ENCODE measurements at places on chromosomes 2 and 18. TPM values are rescaled to one million over a fixed set of nuclear protein-coding genes. Genes with fewer than 3 reads are reported as not detected.

The MOCOS gene
- polyA plus RNA-seq = 3.8 TPM

The FEV gene
- not detected for polyA plus RNA-seq

The FBXO48 gene
- 0.43 TPM for polyA plus RNA-seq

The LDLRAD4 gene
- 7.0 TPM for polyA plus RNA-seq

The LAPTM4A gene
- polyA plus RNA-seq = 327 TPM

DNA sequence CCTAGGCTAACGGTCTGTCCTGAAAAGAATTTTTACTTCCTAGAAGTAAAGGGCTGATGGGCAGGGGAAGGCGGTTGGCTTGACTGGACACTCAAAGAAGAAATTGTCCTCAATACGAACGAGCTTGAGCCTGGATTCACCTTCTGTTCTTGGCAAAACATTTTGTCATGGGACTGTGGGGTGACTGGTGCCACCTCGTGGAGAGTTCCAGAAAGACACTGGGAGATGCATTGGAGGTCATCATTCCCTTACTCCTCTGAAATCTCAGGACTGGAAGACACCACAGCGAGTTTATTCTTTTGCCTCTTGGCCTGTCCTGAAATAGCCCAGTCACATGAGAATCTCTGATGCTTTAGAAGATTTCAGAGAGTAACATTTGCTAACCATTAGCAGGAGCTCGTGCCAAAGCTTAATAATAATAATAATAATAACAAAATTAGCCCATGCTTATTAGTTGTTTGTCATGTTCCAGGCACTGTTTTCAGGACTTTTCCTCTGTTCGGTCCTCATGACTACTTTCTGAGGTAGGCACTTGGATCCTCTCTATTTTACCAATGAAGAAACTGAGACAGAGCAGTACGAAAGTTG is 44.5 kb downstream of the TMEM182 start:
- H3K27me3 ChIP-seq = no peaks in the 10 kb centered on the region
- H3K4me3 ChIP-seq = no peak overlapping the region
- H3K27ac ChIP-seq = no peak overlapping the region

GRCh38 chr2:86221066-86221684 is 21.9 kb downstream of the MRPL35 start:
- H3K36me3 ChIP-seq = no peaks in the 10 kb centered on the region
- H3K27ac ChIP-seq = peak overlapping the region; percentile 16

GRCh38 chr18:76463358-76463757 is 31.7 kb downstream of the ZNF516 start:
- H3K4me3 ChIP-seq = no peak overlapping the region
- peak; percentile 20 for DNase-seq
- no peaks in the 10 kb centered on the region for H3K27me3 ChIP-seq
- no peak overlapping the region for H3K27ac ChIP-seq

DNA sequence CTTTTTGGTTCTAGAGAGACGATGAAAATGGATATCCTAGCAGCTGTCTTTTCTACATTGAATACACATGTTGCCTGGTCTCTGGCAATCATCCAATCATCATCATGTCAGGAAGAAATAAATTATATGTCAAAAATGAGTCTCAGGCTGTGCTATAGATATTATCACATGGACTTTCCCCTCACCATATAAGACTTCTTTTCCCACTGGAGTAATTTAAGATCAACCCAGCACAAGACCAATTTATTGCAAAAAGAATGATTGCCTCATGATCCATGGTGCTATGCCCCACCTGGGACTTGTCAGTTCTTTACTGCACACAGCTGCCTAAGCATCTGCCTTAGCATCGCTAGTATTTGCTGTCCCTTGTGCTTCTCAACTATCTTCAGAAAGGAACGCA is 783.7 kb upstream of the TMEFF2 start:
- H3K36me3 ChIP-seq = no peaks in the 10 kb centered on the region
- H3K4me3 ChIP-seq = no peak overlapping the region
- H3K27ac ChIP-seq = no peak overlapping the region
- H3K4me1 ChIP-seq = no peaks in the 10 kb centered on the region
- H3K27me3 ChIP-seq = no peaks in the 10 kb centered on the region

GRCh38 chr2:126653761-126654160 is 2.2 kb upstream of the GYPC start:
- H3K27ac ChIP-seq = no peak overlapping the region
- DNase-seq = no peak

DNA sequence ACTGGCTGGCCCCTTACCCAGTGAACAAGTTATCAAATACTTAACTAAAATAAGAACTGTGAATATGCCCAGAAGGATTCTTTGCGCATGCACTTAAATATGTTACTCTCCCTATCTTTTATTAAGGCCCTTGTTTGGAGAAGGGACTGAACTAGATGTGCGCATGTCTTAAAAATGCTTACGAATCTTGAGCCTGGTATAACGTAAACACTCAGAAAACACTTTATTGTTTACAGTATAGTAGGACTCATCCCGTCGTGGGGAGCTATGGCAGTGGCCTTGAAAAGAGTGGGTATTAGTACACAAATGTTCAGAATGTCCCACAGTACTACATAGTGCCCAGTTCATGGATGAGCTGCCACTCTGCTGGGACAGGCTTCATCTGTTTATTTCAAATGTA is 75.9 kb upstream of the MAP4K3 start:
- no peak overlapping the region for H3K27ac ChIP-seq
- no peak overlapping the region for H3K4me3 ChIP-seq
- H3K27me3 ChIP-seq = no peaks in the 10 kb centered on the region
- no peaks in the 10 kb centered on the region for H3K36me3 ChIP-seq

GRCh38 chr2:216574586-216574985 is 58.6 kb upstream of the IGFBP2 start:
- no peaks in the 10 kb centered on the region for H3K4me1 ChIP-seq
- H3K36me3 ChIP-seq = no peaks in the 10 kb centered on the region
- no peak overlapping the region for H3K27ac ChIP-seq
- no peaks in the 10 kb centered on the region for H3K27me3 ChIP-seq
- H3K4me3 ChIP-seq = no peak overlapping the region

- no peak overlapping the region for H3K4me3 ChIP-seq
- H3K27me3 ChIP-seq = no peaks in the 10 kb centered on the region
- DNase-seq = no peak
Observed at GRCh38 chr18:53541924-53542323, 682.5 kb downstream of the MBD2 start.

DNA sequence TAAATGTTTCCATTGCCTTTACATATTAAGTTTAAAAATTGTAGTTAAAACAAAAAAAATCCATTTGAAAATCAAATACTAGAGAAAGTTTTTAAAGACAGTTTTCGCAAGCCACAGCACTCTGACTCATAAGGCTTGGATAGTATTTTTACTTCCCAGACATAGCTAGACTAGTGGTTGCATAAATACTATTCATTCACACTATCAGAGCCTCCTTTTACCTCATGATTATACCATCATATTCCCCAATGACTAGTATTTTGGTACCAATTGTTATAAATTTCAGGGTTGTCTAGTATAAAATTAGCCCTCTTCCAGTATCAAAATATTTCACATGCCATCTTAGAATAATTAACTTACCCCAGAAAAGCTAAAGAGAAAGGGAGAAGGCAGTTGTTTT is 393.5 kb downstream of the ERBB4 start:
- peaks cover 3% of the 10 kb centered on the region for H3K4me1 ChIP-seq
- H3K27ac ChIP-seq = no peak overlapping the region
- no peak for DNase-seq
- H3K4me3 ChIP-seq = no peak overlapping the region

- no peak overlapping the region for H3K27ac ChIP-seq
- H3K36me3 ChIP-seq = no peaks in the 10 kb centered on the region
- H3K27me3 ChIP-seq = peaks cover 2% of the 10 kb centered on the region
- DNase-seq = no peak
Observed at GRCh38 chr2:177726931-177727348, 334.4 kb downstream of the AGPS start.

- DNase-seq = no peak
- H3K27ac ChIP-seq = no peak overlapping the region
- no peaks in the 10 kb centered on the region for H3K36me3 ChIP-seq
- H3K27me3 ChIP-seq = no peaks in the 10 kb centered on the region
Observed at GRCh38 chr18:68733707-68734106, 18.8 kb upstream of the TMX3 start.

GRCh38 chr18:48028081-48028480 is 97.6 kb upstream of the SMAD2 start:
- DNase-seq = no peak
- no peak overlapping the region for H3K27ac ChIP-seq
- no peaks in the 10 kb centered on the region for H3K4me1 ChIP-seq
- no peak overlapping the region for H3K4me3 ChIP-seq
- H3K27me3 ChIP-seq = no peaks in the 10 kb centered on the region
- no peaks in the 10 kb centered on the region for H3K36me3 ChIP-seq

DNA sequence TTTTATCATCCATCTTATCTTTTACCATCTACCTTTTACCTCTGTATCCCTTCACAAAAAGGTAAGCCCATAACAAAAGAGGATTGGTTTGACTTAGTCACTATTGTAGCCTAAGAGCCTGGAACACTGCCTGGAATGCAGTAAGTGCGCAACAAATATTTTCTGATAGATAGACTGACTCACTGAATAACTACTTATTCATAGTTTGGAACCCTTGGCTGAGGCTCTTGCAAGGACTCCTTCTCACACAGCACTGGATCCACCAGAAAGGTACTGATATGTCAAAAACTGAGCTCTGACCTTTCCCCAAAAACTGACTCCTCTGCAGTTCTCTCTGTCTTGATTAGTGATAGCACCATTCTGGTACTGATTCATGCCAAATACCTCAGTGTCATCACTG is 426.7 kb downstream of the SETBP1 start:
- H3K27ac ChIP-seq = no peak overlapping the region
- H3K27me3 ChIP-seq = no peaks in the 10 kb centered on the region
- H3K4me3 ChIP-seq = no peak overlapping the region
- H3K4me1 ChIP-seq = no peaks in the 10 kb centered on the region
- H3K36me3 ChIP-seq = no peaks in the 10 kb centered on the region
- DNase-seq = no peak

GRCh38 chr2:74893332-74893731 is 59.4 kb downstream of the HK2 start:
- no peaks in the 10 kb centered on the region for H3K4me1 ChIP-seq
- H3K27me3 ChIP-seq = no peaks in the 10 kb centered on the region
- no peak for DNase-seq
- H3K4me3 ChIP-seq = no peak overlapping the region
- peak overlapping the region; percentile 56 for H3K27ac ChIP-seq

GRCh38 chr2:219565130-219566080 is 5.9 kb downstream of the OBSL1 start:
- H3K27me3 ChIP-seq = no peaks in the 10 kb centered on the region
- H3K4me3 ChIP-seq = no peak overlapping the region
- no peak for DNase-seq
- no peak overlapping the region for H3K27ac ChIP-seq
- H3K36me3 ChIP-seq = no peaks in the 10 kb centered on the region

GRCh38 chr2:74025971-74026612 is 41.4 kb downstream of the TET3 start:
- H3K4me1 ChIP-seq = no peaks in the 10 kb centered on the region
- no peak for DNase-seq
- H3K4me3 ChIP-seq = no peak overlapping the region
- no peaks in the 10 kb centered on the region for H3K36me3 ChIP-seq
- H3K27ac ChIP-seq = no peak overlapping the region

GRCh38 chr2:1709946-1710560 is 34.3 kb downstream of the PXDN start:
- no peaks in the 10 kb centered on the region for H3K36me3 ChIP-seq
- no peak for DNase-seq
- H3K4me1 ChIP-seq = no peaks in the 10 kb centered on the region
- no peak overlapping the region for H3K27ac ChIP-seq
- no peak overlapping the region for H3K4me3 ChIP-seq

DNA sequence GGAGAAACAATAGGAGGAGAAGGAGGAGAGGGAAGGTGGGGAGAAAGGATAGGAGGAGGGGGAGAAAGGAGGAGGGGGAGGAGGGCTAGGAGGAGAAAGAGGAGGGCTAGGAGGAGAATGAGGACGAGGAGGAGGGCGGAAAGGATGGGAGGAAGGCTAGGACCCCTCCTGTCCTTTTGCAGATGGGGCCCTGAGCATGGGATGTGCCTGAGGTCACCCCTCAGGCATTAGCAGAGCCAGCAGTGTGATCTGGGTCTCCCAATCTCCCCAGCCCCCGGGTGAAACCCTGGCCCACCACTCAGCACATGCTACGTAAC is 601 bp upstream of the ANO7 start:
- no peaks in the 10 kb centered on the region for H3K27me3 ChIP-seq
- no peaks in the 10 kb centered on the region for H3K4me1 ChIP-seq
- H3K4me3 ChIP-seq = no peak overlapping the region
- H3K36me3 ChIP-seq = peaks cover under 1% of the 10 kb centered on the region
- H3K27ac ChIP-seq = no peak overlapping the region
- no peak for DNase-seq

GRCh38 chr2:56801770-56802169 is 618.0 kb downstream of the CCDC85A start:
- H3K4me3 ChIP-seq = no peak overlapping the region
- no peaks in the 10 kb centered on the region for H3K4me1 ChIP-seq
- no peak overlapping the region for H3K27ac ChIP-seq
- no peaks in the 10 kb centered on the region for H3K36me3 ChIP-seq
- H3K27me3 ChIP-seq = no peaks in the 10 kb centered on the region
- no peak for DNase-seq

DNA sequence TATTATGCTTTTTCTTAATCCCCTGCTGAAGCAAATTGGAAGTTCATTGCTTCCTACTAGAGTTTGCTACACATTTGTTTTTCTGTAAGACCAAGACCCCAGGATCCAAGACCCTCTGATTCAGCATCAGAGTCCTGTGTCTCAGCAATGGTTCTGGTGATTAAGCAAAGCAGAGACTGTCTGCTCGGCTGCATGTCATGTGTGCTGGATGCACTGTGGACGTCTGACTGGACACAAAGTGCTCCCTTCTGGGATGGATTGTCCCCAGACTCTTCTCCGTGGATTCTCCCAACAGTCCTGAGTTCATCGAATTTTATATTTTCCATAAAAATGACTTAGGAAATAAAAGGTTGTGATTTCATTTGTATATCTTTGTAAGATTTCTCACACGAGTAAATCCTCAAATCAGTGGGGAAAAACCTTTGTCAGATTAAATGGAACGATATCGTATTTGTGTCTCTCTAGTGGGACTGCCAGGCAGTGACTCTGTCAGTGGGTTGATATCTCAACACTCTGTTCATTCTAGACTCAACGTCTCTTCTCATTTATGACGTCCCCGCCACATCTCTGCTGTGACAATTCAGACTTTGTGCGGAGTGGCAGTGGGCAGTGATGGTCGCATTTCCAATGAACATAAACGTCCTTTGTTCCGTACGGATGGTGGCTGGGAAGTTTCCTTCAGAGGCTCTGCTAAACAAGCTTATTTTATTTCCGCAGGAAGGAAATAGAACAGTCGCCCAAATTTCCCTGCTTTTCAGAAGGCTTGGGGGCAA is 58.6 kb downstream of the NCAPH start:
- H3K27me3 ChIP-seq = no peaks in the 10 kb centered on the region
- H3K27ac ChIP-seq = no peak overlapping the region
- H3K4me3 ChIP-seq = no peak overlapping the region
- peak; percentile 10 for DNase-seq
- no peaks in the 10 kb centered on the region for H3K4me1 ChIP-seq

GRCh38 chr2:206274434-206275311 is at the start of gene ZDBF2:
ZDBF2 (plus strand) TSS chr2:206274663; CDS start chr2:206281850, 7,187 bp downstream.
- H3K4me1 ChIP-seq = no peaks in the 10 kb centered on the region
- peak within 1 kb of the TSS; percentile 60 for H3K4me3 ChIP-seq
- no peaks in the 10 kb centered on the region for H3K36me3 ChIP-seq
- no peak within 1 kb of the TSS for H3K27ac ChIP-seq
- peak; percentile 51 for DNase-seq
- no peaks in the 10 kb centered on the region for H3K27me3 ChIP-seq
